ENCODE measurements at places on chromosomes 3 and 15.

GRCh38 chr3:156582532-156583183 lies 27.7 kb upstream of the SSR3 start:
- DNase-seq: no peak

GRCh38 chr3:106473576-106474475 lies 605.0 kb upstream of the CBLB start:
- DNase-seq: no peak

DNA sequence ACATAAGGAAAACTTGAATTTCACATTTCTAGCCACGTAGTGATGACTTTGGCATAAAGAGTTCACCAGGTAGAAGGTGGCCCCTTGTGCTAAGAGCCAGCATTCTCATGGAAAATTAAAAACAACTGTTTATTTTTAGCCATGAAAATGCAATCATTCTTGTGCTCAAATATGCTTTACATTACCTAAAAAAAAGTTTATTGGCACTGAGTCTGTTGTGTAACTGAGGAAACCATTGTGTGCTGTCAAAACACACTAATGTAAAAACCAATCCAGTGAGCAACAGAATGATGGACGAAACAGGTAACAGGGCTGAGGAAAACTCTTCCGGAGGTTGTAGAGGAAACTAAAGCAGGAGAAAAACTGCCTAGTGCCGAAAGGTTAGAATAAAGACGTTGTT lies 287.0 kb upstream of the TMC3 start:
- no peak for DNase-seq

DNA sequence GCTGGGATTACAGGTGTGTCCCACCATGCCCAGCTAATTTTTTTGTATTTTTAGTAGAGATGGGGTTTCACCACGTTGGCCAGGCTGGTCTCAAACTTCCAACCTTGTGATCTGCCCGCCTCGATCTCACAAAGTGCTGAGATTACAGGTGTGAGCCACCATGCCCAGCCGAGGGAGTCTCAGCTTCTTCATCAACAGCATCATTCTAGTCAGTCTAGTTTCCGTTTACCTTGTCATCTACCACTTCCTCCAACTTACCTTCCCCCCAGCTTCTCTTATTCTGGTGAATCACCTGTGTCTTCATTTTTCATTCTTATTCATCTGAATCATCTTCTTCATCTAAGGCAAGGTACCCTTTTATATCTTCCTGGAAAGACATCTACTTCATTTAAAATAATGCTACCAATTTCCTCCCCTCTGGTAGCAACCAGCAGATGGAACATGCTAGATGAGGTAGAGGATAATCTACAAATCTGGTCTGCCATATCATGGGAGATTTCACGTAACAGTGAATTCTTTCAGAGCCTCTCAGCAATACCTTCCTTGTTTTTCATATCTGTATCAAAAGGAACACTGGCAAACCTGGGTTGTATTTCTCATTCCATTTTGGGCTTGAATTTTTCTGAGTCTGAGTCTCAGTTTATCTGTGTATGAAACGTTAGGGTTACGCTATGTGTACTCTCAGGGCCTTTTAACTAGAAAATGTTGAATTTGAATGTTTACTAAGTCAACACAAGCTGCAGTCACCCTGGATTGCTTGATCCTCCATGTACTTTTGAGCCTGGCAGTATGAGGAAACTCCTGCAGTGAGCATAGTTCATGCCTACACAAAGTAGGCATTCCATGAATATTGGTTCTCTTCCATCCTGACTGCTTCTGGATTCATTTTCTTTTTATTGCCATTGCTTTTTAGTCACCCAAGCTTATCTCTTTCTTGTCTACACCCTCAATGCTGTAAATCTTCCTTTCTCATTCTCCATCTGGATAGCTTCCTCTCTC lies 16.8 kb downstream of the LPP start:
- no peak for DNase-seq

GRCh38 chr3:89114841-89115223 lies 7.4 kb downstream of the EPHA3 start:
- DNase-seq: no peak

DNA sequence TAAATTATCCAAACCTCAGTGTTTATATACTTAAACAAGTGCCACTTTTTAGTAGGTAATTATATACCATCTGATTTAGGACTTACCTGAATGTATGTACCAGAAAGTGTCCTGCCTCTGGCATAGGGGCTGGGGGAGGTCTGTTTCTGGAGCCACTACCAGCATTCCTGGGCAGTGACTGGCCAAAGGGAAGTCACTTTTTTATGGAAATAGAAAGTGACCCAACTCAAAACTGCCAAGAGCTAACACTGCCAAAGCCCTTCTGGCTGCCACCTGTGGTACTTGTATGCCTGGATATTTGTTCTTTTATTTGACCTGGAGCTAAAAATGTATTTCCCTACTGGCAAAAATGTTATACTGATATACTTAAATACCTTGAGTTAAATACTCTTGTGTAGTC lies 42.7 kb downstream of the ESYT3 start:
- no peak for DNase-seq

DNA sequence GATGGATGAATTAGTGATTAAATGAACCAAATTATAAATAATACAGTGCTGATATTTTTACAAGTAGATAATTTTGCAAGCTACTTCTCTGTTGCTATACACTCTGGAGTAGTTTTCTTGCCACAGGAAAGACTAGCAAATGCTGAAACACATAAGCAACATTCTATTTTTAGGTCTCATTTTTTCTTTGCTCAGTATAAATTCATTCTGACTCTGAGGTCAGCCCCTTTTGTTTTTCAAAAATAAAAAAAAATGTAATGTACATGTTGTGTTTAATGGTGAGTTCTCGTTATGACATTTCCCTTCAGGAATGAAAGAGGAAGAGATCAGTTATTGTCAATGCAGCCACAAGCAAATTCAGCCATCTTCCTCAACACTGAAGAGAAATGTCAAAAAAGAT lies 24.9 kb downstream of the GJD2 start:
- DNase-seq: no peak

All from NCI-H82 (cell line).